ENCODE measurements at places on chromosomes 6 and 20.

GRCh38 chr20:52190437-52191131, 995 bp downstream of the ZFP64 start:
- DNase-seq = peak; percentile 30

- peak; percentile 20 for DNase-seq
Observed at GRCh38 chr20:51220293-51220706, 197.4 kb upstream of the KCNG1 start.

DNA sequence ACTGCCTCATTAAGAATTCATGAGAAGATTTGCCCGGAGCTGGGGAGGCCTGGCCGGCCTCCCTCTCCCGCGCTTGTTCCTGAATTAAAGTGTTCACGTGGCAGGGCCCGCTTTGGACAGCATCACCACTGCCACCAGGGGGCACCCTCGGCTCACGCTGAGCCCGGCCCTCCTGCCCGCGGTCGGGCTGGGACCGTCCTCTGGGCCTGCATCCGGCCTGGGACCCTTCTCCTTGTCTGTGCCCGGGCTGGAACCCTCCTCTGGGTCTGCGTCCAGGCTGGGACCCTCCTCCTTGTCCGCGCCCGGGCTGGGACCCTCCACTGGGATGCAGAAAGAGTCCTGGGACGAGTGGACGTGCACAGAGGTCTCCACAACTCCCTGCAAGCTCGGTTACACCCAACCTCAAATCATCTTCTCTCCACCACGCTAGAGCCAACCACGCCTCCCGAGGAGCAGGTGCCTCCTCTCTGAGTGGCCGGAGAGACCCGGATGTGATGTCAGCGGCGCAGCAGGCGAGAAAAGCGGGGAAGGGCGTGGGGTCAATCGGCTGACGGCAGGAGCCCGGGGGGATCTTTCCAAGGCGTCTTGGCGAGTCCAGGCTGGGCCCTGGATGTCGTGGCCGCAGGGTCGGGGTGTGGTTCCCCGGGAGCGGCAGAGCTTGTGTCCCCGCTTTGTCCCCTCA, 50.9 kb upstream of the DACT2 start:
- DNase-seq = peak; percentile 77

DNA sequence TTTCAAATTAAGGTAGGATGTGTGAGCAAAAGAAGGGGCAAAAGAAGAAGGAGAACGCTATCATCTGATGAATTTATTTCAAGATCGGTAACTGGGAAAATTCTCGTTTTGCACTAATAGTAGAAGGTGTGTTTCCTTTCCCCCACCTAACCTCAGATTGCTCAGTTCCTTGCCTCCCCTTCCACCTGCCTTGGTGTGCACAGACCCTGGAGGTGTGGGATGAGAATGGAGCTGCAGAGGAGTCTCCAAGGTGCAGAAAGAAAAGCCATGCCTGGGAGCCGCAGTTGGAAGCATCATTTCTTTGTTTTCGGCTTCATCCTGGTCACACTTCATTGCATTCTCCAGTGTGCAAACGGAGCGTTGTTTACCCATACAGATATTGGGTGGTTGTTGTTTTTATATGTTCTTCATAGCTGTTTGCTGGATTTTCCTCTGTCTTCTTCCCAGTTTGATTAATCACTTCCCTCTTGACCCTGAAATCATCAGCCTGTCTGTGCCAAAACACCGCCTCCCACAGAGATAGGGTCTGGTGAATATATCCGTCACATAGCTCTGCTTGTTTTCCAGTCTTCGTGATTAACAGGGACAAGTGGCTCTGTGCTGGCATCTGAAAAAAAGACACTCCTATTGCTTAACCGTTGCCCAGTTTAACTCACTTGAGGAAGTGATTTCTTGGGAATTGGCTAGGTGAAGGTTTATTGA, 40.2 kb upstream of the NEDD9 start:
- no peak for DNase-seq

GRCh38 chr6:7489376-7489775, 52.1 kb upstream of the DSP start:
- DNase-seq = no peak

DNA sequence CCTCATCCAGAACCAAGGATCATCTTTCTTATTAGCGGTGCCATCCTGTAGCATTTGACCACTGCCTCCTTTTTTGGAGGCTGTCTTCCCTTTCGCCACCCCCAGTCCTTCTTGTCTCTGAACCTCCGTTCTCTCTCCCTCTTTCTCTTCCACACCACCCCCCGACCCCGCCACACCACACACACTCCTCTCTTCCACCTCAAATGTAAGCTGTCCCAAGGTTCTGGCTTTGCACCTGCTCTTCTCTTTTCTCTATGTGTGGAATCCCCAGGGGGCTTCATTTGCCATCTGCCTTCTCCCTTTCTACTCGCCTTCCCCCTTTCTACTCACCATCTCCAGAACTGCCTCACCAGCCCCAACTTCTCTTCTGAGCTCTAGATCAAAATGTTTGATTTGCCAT, 111.3 kb upstream of the CDYL start:
- no peak for DNase-seq

GRCh38 chr6:89058627-89059026, 21.9 kb upstream of the PNRC1 start:
- no peak for DNase-seq

GRCh38 chr6:21733311-21733710, 139.8 kb downstream of the SOX4 start:
- DNase-seq = no peak

DNA sequence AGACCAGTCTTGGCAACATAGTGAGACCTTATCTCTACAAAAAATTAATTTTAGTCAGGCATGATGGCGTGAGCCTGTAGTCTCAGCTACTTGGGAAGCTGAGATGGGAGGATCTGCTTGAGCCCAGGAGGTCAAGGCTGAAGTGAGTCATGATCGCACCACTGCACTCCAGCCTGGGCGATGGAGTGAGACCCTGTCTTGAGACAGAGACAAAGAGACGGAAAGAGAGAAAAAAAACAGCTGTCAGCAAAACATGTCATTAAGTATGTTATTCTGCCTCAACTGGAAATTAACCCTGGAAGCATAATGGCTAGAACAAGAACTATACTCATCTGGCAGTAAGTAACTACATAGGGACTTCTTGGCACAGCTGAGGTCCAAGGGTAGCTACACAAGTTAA, 7.2 kb downstream of the MMS22L start:
- DNase-seq = no peak

GRCh38 chr6:91824331-91824730, 1237.5 kb upstream of the MAP3K7 start:
- DNase-seq = no peak

GRCh38 chr6:137358273-137358672, 135.9 kb downstream of the OLIG3 start:
- DNase-seq = no peak

DNA sequence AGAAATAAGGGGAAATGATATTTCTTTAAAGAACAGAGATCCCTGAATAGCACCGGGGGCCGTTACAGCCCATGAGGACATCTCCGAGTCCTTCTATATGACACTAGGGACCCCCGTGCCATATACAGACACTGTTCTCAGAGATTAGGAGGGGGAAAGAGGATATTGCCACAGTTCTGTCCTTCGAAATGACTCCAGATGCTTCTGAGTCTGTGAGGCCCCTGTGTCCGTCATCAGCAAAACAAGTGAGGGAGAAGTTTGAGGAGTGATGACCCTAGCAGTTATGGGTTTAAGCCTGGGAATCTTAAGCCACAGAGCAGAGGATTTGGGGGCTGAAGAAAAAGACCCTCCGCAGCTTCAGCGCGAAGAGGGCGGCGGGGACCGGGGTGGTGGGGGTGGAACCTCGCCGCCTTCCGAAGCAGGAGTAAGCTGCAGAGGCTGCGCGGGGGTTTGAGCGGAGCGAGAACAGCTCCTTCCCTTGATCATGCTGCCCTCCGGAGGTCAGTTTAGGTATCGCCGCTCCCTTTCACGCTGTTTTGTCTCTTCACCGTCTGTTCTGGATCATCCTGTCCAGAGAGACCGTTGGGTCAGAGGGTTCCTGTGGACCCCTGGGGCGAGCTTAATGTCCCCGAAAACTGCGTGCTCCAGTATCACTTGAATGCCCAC, 23.6 kb downstream of the VPS52 start:
- DNase-seq = peak; percentile 89

DNA sequence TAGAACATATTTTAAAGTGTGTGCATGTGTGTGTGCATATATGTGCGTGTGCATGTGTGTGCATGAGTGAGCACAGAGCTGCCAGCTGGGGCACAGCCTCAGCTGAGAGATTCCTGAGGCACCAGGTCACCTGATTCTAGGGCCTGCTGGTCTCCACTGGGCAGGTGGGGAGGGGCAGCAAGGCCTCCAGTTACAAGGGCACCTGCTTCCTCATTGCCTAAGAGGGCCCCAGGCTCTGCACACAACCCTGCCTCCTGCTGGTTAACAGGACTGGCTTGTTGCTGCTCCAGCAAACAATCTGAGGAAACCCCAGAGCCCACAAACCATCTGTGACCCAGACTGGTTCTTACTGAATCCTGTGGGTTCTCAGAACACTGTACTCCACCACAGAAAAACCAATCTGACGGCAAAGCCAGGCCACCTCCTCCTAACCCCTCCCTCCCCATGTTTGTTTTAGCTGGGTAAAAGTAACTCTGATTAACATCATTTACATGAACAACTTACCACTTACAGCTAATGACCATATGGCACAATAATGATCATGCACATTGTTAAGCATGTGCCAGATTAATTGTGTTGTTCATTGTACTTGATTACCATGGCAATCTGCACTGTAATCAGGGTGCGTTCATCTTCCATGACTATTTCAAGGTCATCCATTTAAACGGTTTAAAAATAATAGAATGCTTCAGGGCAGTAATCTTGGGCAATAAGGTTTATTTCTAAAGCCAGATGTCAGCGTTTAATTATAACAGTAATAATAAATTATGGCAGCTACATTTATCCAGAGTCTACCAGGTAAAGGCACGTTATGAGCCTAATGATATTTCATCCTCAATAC, 23.1 kb upstream of the UBE2J1 start:
- peak; percentile 25 for DNase-seq

DNA sequence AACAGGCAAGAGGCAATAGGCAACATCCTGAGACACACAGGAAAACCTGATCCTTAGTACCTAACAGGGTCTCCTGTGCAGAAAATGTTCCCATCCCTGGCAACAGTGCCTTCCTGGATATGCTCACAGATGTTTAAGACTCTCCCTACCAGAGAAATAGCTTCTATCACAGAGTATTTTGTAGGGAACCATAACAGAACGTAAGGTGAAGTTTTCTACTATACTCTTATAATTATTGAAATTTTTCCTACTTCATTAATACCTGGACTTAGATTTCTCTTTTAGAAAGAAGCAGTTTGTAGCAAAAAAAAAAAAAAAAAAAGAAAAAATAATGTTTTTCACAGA, 33.5 kb upstream of the LGSN start:
- no peak for DNase-seq

GRCh38 chr20:3744806-3745685, 12.6 kb downstream of the HSPA12B start:
- DNase-seq = peak; percentile 70

DNA sequence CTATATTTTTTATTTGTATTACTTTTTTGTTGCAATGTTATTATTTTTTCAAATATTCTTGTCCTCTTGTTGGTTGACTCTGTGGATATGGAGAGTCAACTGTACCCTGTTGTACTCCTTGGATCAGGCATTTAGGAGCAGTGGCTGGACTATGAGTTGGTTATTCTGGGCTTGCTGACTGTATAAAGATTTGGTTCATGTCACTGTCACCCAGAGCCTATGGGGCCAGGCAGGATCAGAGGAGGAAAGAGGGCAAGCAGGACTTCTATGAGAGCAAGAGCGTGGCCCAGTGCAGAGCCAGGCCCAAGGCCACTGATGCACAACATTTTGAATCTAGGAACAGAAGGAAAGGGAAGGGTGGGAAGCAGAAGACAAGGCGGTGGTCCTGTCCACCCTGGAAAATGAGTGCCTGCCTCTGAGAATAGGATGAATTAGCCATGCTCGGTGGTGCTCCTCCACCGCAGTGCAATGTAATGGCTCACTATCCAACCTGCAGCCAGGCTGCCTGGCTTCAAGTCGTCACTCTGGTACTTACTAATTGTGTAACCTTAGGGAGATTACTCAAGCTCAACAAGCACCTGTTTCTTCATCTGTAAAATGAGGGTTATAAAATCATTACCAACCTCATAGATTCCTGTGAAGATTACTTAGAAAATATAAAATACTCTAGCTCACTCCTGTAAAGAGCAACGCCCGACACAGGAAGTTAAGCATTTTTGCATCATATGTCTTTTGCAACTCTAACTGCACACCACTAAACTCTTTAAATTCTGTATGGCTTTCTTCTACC, 192.1 kb downstream of the KCNQ5 start:
- no peak for DNase-seq

- no peak for DNase-seq
Observed at GRCh38 chr6:151440498-151440897, 11.4 kb downstream of the RMND1 start.
